Stimulated activated CD4-positive, alpha-beta T cell treated with anti-CD3 and anti-CD28 coated beads, Interleukin-15, amount 100 ng/mL, for 1 hour (primary cell): ENCODE measurements at places on chromosomes 2 and 18.

DNA sequence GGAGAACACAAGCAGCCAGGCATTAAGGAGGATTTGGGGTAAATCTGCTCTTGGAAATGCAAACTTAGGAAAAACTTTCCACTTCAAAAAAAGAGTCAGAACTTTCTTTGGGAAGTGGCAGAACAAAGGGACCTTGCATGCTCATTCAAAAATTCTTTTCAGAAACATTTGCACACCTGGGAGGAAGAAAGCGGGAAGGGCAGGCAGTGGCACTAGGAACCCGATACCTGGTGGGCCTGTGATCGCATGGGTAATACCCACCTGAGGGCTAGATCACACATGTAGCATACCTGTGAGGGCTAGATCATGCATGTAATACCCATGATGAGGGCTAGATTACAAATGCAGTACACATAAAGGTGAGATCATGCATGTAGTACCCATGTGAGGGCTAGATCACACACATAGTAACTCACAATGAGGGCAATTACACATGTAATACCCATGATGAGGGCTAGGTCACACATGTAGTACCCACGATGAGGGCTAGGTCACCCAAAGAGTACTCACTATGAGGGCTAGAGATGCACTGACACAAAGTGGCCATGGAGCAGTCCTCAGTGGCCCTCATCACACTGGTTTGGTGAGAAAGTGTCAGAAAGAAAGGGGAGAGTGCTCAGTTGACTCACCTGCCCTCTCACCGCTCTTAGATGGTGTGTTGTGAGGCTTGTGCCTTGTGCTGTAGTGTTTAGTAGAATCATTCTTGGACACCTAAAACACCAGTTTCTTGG lies 212.5 kb downstream of the DLGAP1 start:
- DNase-seq = no peak

- DNase-seq = no peak
These were observed 141.1 kb downstream of the ATP9B start for GRCh38 chr18:79210002-79210910.

DNA sequence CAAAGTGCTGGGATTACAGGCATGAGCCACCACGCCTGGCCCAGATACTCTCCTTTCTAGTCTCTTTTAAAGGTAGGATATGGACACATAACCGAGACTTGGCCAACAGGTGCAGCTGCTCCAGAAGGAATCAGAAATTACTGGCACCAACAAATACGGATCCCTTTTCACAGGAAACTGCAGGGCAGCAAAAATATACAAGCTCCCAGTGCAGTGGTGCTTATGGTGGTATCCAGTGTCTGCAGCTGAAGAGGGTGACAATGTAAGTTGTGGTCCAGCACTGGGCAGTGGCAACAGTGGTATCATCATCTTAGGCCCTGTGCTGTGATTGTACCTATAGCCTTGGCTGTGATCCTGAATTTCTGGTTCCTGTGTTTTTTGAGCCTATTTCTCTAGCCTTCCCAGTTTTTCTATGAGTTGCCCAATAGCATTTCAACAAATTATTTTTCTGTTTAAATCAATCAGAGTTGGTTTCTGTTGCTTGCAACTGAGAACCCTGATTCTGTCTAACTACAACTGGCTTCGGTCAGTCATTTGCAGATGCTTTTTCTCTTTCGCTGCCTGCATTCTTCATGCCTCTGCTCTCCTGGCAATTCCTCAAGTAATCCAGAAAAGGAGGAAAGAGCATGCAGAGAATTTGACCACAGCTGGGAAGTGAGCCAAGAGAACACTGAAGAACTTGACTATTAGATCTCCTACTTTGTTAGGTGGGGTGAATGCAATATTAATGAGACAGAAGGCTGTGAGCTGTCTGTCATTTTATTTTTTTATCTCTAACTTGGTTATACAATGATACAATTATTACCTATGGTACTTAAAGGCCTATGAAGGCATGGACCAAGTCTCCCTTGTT lies 30.8 kb upstream of the EML4 start:
- DNase-seq = no peak

GRCh38 chr18:12318857-12319256 lies 10.8 kb downstream of the TUBB6 start:
- no peak for DNase-seq

GRCh38 chr2:29110916-29111535 lies 4.2 kb upstream of the CLIP4 start:
- no peak for DNase-seq

- no peak for DNase-seq
These were observed 1.3 kb downstream of the FOXI3 start for GRCh38 chr2:88450925-88451810.

GRCh38 chr18:7743256-7743655 lies 176.1 kb downstream of the PTPRM start:
- no peak for DNase-seq

- no peak for DNase-seq
These were observed 139.0 kb downstream of the EHBP1 start for GRCh38 chr2:62844311-62845090.

- no peak for DNase-seq
These were observed 44.3 kb downstream of the CACNB4 start for GRCh38 chr2:152054593-152054992.

DNA sequence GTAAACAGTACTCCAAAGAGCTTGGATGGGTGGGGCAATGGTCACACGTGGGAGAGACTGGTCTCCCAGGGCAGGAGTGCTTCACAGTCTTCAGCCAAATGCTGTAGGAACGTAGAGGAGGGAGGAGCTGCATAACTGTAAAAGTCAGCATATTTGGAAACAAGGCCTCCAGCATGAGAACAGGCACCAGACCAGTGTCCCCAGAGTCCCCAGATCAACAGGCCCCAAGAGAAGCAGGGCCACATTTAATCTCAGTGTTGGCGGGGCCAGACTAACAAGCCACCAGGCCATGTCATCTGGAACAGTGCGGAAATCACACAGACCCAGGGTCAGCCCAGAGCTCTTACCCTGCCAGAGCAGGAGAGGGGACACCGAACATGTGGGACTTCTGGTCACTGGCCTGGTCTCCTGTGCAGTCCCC lies 63.2 kb downstream of the ADCY3 start:
- no peak for DNase-seq

DNA sequence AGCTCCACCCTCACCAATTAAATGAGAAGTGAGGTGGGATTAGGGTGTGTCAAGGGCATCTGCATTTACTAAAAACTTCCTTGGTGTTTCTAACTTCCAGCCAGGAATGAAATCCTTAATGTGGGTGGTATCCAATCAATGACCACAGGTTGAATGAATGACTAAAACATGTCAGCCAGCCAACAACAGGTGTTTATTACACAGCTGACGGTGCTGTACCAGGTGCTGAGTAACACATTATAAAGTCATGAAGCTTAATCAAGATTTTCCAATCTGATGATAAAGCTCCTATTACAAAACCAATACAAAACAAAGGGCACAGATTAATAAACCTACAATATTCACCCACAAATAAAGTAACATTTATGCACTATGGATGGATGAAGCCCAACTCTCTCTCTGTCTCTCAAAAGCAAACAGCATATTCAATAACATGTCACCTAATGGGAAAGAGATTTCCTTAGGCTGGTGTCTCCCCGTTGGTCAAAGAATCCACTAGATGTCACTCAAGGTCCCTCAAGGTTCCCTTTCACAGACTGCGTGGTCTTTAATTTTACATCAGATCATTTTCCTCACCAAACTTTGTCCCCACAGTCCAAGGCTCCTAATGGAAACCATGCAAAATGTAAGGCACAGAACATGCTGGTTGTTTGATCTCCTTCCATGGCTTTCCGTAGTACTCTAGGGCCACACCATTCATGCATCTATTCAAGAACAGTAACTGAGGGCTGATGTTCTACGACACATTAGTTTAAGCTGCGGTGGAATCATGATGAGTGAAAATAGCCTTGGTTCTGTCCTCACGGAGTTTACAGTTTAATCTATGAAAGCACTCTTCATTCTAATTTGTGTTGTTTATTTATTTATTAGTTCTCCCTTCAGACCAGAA lies 6.4 kb upstream of the PTPN4 start:
- DNase-seq = no peak

DNA sequence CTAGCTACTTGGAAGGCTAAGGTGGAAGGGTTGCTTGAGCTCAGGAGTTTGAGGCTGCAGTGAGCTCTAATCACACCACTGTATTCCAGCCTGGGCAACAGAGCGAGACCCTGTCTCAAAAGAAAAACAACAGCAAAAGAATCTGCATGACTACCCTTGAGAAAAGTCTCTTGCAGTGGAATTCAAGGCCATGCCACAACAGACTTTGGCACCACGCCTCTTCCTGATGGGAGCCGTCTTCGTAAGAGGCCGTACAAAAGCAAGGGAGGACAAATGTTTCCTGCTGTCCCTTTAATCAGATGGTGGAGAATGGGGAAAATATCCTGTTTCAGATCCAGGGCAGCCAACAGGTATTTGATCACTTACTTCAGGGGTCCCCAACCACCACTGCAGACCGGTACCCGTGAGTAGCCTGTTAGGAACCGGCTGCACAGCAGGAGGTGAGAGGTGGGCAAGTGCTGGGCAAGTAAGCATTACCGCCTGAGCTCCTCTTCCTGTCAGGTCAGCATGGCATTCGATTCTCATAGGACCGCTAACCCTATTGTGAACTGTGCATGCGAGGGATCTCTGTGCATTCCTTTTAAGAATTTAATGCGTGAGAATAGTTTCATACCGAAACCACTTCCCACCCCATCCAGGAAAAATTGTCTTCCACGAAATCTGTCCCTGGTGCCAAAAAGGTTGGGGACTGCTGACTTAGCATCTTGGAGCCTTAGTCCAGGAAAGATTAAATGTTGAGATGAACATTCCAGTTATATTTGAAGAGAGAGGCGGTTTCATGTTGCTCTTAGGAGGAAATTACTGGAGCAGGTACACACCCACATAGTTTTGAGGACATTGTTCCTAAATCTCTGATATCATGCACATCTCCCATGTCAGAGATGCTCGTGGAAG lies 94.4 kb upstream of the XPO1 start:
- DNase-seq = no peak

DNA sequence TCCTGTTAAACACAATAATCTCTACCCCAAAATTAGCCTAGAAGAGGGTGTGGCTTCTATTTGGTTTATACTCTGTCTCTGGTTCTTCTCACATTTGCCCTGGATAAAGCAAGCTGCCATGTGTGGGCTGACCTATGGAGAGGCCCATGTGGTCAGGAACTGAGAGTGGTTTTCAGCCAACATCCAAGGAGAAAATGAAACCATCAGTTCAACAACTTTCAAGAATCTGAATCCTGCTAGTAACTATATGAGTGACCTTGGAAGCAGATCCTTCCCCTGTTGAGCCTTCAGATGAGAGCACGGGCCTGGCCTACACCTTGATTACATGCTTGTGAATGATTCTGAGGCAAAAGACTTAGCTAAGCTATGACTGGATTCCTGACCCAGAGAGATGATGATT lies 11.5 kb upstream of the TRIB2 start:
- no peak for DNase-seq

DNA sequence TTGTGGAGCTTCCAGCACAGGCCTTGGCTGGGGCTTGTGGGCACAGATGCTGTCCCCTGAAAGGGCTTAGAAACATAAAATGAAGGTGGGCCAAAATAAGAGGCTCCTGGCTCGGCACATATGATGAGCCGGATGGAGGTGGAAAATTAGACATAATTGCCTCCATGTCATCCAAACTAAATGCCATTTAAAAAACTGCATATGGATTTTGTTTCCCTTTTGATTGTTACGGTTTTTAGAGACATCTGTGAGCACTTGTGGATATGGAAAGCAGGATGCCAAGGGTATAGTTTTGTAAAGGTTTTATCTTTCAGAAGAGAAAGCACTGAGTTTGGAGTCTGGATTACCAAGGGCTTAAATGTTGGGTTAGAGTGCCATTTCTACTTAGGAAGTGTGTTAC lies 498.3 kb downstream of the RIT2 start:
- no peak for DNase-seq

DNA sequence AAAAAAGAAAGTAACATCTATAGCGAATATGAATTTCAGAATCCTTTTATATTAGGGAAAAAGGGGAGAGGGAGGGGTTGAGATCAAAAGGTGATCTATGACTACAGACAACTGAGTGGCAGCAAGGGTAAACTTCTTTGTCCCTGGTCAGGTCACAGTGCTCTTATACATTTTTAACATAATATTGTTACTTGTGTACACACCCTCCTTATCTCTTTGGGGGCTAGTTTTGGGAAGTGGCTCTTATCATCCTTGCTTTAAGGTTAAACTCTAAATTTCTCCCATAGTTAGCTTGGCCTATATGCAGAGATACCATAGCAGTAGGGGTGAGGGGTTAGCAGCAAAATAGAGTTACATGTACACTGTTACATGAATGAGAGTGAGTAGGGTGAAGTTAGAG lies 31.6 kb upstream of the ATG16L1 start:
- DNase-seq = no peak

DNA sequence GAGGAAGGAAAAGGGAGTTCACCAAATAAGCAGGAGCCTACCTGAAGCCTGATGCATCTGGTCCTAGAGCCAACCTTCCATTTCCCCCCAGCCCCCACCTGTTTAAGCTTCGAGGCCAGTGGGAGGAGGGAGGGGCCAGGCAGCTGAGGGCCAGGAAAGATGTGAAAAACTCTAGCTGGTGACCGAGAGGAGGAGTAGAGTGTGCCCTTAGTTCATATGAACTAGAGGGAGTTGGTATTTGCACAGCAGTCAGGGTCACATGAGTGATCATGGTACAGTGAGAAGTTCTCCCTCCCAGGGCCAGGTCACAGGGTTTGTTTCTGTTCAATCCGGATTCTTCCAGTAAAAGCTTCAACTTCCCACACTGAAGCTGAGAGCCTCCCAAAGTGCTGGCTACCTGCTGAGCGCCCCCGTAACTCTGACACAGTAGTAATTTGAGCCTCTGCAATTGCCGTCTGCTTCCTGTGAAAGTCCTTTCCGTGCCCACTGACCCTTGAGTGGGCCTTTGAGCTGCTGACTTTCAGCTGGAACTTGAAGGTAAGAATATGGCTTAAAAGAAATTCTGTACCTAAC lies at the start of gene SULT1C2:
Gene SULT1C2, plus strand, starts transcription at position 362 of the 573 bp plus-strand sequence. CDS start 4,773 bp downstream, outside the sequence.
- no peak for DNase-seq

- DNase-seq = no peak
These were observed 114.4 kb downstream of the SMAD7 start for GRCh38 chr18:48836231-48836805.

DNA sequence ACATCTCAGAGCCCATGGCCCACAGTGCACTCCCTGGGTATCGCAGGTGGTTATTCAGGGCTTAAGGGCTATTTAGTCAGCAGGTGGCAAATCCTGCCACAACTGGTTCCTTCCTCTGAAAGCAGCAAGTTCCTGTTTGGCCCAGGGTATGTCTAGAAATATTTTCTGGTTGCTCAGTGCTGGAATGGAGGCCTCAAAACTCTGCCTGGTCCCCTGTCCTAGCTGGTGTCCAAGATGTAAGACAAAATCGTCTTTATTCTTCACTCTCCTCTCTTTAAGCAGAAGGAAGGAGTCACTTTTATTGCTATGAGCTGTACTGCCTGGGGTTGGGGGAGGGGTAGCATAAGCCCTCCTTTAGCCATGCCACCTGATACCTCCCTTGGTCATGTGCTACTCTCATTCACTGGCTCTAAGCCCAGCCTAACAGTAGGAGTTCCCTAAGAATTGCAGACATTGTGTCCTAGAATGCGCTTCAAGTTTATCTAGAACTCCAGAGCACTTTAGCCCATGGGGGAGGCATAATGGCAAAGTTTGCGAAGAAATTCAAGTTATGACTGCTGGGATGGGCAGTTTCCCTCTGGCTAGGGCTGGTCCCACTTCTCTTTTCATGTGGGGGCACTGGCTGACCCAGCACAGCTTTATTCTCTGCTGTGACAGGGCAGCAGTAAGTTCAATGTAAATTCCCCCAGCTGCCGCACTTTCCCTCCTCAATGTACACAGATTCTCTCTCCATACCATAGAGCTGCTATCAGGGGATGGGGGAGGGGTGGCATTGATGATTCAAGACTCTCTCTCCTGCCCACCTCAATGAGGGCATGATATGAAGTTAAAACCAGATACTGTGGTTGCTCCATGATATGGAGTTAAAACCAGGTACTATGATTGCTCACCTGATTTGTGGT lies 27.1 kb upstream of the CWC22 start:
- DNase-seq = no peak
